ENCODE measurements at places on chromosomes 6 and 20.

DNA sequence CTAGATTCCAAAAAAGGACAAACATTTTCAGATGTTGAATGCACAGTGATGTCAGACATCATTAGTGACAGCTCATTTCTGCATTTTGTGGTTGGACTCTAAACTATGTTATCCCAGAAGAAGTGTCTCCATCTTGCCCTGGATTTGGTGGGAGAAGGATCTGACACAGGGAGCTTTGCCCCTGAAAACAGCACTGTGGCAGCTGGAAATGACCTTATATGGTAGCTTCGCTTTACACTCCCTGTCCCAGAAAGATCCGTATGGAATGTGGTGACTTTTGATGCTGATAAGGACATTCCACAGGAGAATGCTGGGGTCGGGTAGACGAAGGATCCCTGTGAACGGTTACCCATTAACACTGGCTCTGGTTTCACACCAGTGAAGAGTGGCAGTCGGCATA is 87.2 kb upstream of the EDN1 start:
- no peak for DNase-seq
- no peaks in the 10 kb centered on the region for H3K4me1 ChIP-seq
- H3K36me3 ChIP-seq, result no peaks in the 10 kb centered on the region
- no peak overlapping the region for H3K4me3 ChIP-seq
- H3K27ac ChIP-seq, result no peak overlapping the region

DNA sequence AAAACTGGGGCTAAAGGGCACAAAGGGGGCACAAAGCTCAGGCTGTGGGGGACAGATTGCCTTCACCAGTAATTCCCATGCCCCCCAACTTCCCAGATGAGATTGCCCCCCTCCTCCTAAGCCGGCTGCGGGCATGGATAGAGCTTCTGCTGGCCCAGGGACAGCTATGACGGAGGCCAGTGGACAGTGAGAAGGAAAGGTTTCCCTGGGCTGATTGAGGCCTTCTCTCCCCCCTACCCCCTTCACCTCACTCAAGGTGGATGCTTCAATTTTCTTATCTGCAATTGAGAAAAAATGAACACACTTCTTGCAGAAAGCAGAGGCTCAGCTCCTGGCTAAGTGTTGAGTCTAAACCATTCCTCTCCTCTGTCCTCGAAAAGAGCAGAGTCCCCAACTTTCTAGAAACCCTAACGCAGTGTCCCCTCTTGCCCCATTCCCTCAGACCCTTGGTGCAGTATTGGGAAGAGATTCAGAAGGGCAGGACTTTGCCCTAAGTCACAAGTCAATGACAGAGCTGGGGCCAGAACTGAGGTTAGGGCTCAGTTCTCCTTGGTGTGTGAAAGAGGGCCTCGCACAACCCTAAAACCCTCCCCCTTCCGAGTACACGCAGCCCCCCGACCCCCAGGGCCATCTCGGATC is 808 bp downstream of the SDC4 start:
- H3K4me3 ChIP-seq, result peak overlapping the region; percentile 62
- H3K4me1 ChIP-seq, result peaks cover 19% of the 10 kb centered on the region
- DNase-seq, result no peak
- H3K36me3 ChIP-seq, result no peaks in the 10 kb centered on the region
- peak overlapping the region; percentile 33 for H3K27ac ChIP-seq

DNA sequence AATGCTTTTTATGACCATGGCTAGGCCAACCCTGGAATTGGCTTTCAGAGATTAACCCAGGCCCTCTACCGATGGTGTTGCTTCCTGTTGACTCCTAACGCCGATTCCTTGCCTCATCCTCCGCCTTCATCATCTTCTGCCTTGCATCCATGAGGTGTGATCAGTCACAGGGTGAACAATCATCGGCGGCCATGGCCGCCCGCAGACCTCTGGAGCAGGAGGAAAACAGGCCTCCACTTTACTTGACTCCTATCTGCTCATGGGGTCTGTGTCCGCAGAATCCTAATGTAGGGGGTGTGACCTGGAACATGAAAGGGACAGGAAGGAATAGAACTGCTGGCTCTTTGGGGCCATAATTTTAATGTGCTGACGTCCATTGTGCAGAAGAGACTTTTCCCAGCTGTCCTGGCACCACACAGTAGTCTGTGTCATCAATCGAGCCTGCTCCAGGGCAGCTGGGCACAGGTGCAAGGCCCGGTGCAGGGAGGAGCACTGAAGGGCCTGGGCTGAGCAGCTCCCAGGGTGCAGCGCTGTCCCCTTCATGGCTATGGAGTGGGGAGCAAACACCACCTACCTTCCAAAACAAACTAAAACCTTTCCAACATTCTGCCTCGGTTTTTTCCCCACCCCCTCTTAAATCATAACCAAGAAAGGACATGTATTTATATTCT is 8.0 kb downstream of the SLC22A3 start:
- H3K4me1 ChIP-seq, result peaks cover 7% of the 10 kb centered on the region
- H3K27ac ChIP-seq, result no peak overlapping the region
- no peaks in the 10 kb centered on the region for H3K36me3 ChIP-seq
- H3K27me3 ChIP-seq, result peaks cover 3% of the 10 kb centered on the region

GRCh38 chr6:33207552-33208090 is 679 bp upstream of the RING1 start:
- H3K27me3 ChIP-seq, result no peaks in the 10 kb centered on the region
- H3K4me1 ChIP-seq, result peaks cover 55% of the 10 kb centered on the region
- peak overlapping the region; percentile 94 for H3K4me3 ChIP-seq
- peak overlapping the region; percentile 92 for H3K27ac ChIP-seq
- peak; percentile 73 for DNase-seq
- peaks cover 35% of the 10 kb centered on the region for H3K36me3 ChIP-seq

DNA sequence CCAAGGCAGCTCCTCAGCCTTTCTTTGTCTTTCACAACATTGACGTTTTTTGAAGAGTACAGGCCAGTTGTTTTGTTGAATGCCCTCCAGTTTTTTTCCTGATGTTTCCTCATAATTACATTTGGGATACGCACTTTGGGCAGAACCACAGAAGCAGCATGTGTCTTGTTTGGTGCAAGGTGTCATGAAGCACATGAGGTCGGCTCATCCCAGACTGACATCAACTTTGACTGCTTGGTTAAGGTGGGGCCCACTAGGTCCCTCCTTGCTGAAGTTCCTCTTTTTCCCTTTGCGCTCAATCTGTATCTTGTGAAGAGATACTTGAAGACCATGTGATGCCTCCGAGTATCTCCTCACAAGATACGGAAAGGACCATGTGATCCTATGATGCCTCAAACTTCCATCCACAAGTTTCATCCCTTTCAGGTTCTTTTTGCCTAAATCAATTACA is 10.5 kb downstream of the SNAI1 start:
- no peak overlapping the region for H3K4me3 ChIP-seq
- no peak overlapping the region for H3K27ac ChIP-seq
- H3K27me3 ChIP-seq, result no peaks in the 10 kb centered on the region
- no peak for DNase-seq

- H3K4me1 ChIP-seq, result peaks cover 7% of the 10 kb centered on the region
- no peaks in the 10 kb centered on the region for H3K36me3 ChIP-seq
- no peak for DNase-seq
- no peak overlapping the region for H3K4me3 ChIP-seq
- H3K27ac ChIP-seq, result no peak overlapping the region
Measured at GRCh38 chr6:110034667-110035036, 56.5 kb downstream of the GPR6 start.

- no peak for DNase-seq
- H3K27me3 ChIP-seq, result no peaks in the 10 kb centered on the region
- no peaks in the 10 kb centered on the region for H3K4me1 ChIP-seq
- no peak overlapping the region for H3K4me3 ChIP-seq
Measured at GRCh38 chr6:100260584-100260983, 204.1 kb downstream of the SIM1 start.

DNA sequence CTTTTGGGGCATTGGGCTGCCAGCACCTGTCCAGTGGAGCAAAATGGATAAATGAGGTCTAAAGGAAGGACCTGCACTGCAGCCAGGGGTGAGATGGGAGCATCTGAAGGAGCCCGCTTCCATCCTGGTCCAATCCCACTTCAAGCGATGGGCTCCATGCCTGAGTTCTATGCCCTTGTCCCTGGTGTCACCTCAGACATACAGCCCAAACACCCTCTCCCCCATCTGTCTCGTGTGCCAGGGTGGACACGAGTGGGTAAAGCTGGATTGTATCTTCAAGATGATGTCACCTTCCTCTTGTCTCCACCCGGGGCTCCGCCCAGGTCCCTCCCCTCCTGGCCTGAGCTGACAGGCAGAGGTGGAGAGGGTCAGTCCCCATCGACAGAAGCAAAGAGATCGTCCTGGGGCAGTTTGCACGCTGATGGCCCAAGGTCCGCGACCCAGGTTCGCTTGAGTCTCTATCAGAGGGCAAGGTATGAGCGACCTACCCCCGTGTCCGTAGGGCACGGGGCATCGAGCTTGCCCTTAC is 544 bp downstream of the SMIM29 start:
- no peaks in the 10 kb centered on the region for H3K27me3 ChIP-seq
- H3K27ac ChIP-seq, result peak overlapping the region; percentile 73
- H3K36me3 ChIP-seq, result peaks cover 44% of the 10 kb centered on the region
- H3K4me3 ChIP-seq, result peak overlapping the region; percentile 85

- no peaks in the 10 kb centered on the region for H3K4me1 ChIP-seq
- peak; percentile 61 for DNase-seq
- no peaks in the 10 kb centered on the region for H3K36me3 ChIP-seq
- peak overlapping the region; percentile 71 for H3K4me3 ChIP-seq
- H3K27me3 ChIP-seq, result no peaks in the 10 kb centered on the region
Measured at GRCh38 chr6:134315974-134316441, 1.9 kb downstream of the SGK1 start.

DNA sequence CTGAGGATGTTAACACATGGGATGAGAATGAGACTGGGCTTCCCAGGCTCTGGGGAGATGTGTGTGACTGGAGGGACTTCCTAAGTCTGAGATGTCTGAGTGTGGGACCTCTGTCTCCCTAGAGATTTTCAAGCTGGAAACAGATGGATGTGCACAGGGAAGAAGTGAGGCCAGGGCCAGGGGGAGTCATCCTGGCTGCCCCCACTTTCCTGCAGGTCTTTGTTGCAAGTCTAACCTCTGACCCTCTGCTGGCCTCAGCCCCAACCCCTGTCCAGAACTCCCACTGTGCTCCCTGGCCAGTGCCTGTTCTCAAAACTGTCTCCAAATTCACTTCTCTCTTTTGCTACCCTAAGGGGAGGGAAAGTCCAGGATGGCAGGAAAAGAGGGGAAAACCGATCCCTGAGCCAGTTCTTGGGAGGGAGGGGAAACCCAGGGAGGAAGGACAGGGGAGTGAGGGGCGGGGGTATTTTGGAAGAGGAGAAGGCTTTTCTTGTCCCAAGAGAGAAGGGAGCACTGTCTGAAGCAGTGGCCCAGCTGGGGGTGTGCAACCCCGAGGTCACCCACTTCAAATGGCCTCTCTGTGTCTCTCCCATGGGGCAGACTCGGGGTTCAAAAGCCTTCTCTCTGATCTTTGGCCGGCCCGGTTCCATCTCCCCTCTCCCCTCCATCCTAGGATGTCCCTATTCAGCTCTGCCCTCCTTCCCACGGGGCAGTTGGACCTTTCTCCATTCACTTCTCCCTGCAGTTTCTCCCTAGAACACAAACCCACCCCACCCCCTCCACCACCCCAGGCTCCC is 3.1 kb downstream of the PPP1R18 start:
- H3K27me3 ChIP-seq, result no peaks in the 10 kb centered on the region
- H3K4me1 ChIP-seq, result peaks cover 69% of the 10 kb centered on the region
- H3K4me3 ChIP-seq, result peak overlapping the region; percentile 99
- DNase-seq, result no peak
- peaks cover 24% of the 10 kb centered on the region for H3K36me3 ChIP-seq
- peak overlapping the region; percentile 88 for H3K27ac ChIP-seq

DNA sequence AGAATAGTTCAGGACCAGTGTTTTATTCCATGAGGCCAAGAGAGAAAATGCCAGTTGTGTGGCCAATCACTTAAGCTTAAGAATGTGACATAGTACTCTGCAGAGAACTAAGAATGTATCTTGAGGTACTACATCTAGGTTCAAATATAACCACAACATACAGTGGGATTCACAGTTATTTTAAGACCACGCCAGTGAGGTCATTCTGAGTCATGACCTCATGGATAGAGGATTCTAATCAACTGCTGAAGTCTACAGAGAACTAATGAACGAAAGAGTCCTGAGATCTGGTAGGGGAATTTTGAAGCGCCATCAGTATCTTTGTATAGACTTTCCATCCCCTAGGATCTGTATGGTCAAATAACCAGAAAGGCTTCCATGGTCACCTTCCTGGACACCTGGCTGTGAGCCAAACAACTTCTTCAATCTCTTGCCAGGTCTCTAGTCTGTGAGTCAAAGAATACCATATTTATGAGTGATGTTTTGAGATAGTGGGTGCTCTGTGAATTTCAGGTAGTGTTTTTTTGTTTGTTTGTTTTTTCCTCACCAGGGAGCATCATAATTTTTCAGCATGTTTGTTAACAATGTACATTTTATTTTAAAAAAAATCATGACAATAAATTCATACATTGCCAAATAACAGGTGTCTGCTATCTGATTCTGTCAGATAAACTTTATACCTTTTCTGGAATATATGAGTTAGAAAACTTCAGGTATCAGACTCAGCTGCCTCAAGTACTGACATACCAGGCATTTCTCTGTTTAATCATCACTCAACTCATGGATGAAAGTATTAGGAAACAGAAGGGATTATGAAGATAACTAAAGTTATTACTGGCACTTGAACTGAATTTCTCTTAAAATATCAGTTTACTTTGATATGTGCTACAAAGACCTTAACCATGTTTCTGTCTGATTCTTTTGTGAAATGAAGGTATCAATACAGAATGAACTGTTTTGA is 217.9 kb downstream of the PLCB4 start:
- no peaks in the 10 kb centered on the region for H3K4me1 ChIP-seq
- H3K36me3 ChIP-seq, result no peaks in the 10 kb centered on the region
- H3K4me3 ChIP-seq, result no peak overlapping the region
- no peak for DNase-seq
- H3K27me3 ChIP-seq, result no peaks in the 10 kb centered on the region

- H3K4me1 ChIP-seq, result peaks cover 7% of the 10 kb centered on the region
- H3K36me3 ChIP-seq, result no peaks in the 10 kb centered on the region
- DNase-seq, result no peak
- no peak overlapping the region for H3K27ac ChIP-seq
- no peak overlapping the region for H3K4me3 ChIP-seq
Measured at GRCh38 chr6:30829033-30829432, 55.3 kb upstream of the DDR1 start.

DNA sequence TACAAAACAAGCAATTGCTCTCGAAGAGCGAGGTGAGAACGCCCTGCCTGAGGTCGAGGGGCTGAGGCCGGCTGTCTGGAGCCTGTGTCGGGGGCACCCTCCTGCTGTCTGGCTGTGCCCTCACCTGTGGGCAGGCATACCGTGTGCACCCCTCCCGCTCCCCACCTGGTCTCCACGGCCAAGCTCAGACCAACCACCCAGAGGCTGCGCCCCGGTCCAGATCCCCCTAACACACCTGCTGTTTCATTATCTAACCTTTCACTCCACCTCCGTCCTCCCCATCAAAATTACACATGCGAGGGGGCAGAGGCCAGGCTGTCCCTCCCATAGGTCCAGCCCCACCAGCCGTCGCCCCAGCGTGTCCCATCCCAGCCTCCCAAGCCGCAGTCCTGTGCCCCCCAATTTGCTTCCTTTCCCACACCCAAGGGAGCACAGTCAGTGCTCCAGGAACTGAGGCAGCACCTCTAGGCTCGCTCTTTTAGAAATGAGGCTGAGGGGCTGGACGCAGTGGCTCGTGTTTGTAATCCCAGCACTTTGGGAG is 35.2 kb downstream of the NTSR1 start:
- H3K4me3 ChIP-seq, result no peak overlapping the region
- H3K4me1 ChIP-seq, result peaks cover 36% of the 10 kb centered on the region
- H3K27me3 ChIP-seq, result peaks cover 4% of the 10 kb centered on the region
- no peak overlapping the region for H3K27ac ChIP-seq
- peaks cover 4% of the 10 kb centered on the region for H3K36me3 ChIP-seq

GRCh38 chr20:20611167-20611566 is 101.3 kb downstream of the RALGAPA2 start:
- no peak overlapping the region for H3K27ac ChIP-seq
- DNase-seq, result no peak
- no peaks in the 10 kb centered on the region for H3K4me1 ChIP-seq
- peaks cover 8% of the 10 kb centered on the region for H3K36me3 ChIP-seq
- no peaks in the 10 kb centered on the region for H3K27me3 ChIP-seq
